NCI-H2081 treated with DMSO at 0.1 percent for 48 hours (cell line): ENCODE measurements at places on chromosomes 5 and 9.

- DNase-seq: no peak
Measured at GRCh38 chr5:134994560-134995156, 27.0 kb downstream of the CATSPER3 start.

- DNase-seq: no peak
Measured at GRCh38 chr9:12614488-12614887, 78.7 kb upstream of the TYRP1 start.

GRCh38 chr9:71634752-71635151 is 133.6 kb downstream of the CEMIP2 start:
- no peak for DNase-seq

- no peak for DNase-seq
Measured at GRCh38 chr5:79512471-79513307, 1.2 kb downstream of the HOMER1 start.

DNA sequence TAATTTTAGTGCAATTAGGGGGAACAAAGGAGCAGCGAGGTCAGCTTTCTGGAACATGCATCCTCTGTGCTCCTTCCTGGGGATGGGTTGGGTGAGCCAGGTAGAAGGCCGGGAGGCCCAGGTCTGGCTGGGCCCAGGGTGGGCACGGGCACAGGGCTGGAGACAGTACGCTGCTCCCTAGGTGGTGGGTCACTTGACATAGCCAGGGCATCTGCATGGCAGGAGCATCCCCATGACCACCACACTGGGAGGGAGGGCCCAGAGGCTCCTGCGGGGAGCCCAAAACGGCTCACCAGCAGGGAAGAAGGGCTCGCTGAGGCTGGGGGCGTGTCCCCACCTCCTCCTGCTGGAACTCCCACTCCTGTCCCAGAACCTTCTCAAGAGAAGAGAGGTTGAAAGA is 216.8 kb downstream of the NXNL2 start:
- no peak for DNase-seq

- DNase-seq: no peak
Measured at GRCh38 chr9:69157751-69158466, 16.2 kb upstream of the TJP2 start.

DNA sequence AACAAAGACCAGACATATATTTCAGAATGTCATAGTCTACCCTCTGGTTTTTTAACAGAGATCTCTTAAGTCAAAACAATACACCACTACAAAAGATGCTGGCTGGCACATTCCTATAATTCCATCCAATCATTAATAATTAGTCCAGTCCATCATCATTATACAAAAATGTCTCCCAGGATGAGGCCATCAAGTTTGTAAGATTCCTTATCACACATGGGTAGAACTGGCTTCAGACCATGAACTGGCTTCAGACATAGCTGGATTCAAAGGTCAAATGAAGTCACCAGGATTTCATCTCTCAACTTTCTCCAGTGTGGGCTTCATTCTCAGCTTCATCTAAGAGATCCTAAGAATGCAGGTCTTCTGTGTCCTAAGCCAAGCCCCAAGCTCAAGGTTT is 147.1 kb downstream of the ENC1 start:
- DNase-seq: no peak

- no peak for DNase-seq
Measured at GRCh38 chr5:9059920-9060691, 485.8 kb downstream of the SEMA5A start.

GRCh38 chr5:116452774-116453368 is 121.8 kb downstream of the SEMA6A start:
- DNase-seq: no peak

- no peak for DNase-seq
Measured at GRCh38 chr9:93673021-93673838, 96.8 kb downstream of the PHF2 start.

- DNase-seq: no peak
Measured at GRCh38 chr5:169749295-169749694, 112.2 kb downstream of the DOCK2 start.

- DNase-seq: no peak
Measured at GRCh38 chr9:80020530-80020929, 448.8 kb downstream of the TLE4 start.

DNA sequence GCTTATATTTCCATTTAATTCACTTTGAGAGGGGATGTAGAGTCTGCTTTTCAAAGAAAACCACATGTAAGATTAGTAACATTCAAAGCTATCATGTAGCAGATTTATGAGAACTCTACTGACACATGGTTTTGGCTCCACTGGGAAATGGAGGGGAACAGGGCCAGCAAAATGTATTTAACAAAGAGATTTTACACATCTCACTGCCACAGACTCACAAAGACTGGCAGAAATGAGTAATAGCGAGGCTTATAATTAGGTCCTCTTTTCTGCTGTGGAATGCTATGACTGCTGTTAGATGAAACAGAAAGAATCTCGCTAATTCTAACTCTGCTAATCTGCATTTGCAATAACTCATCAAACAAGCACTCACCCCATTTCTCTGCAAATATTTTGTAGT is 4.5 kb downstream of the DAP start:
- DNase-seq: no peak

- no peak for DNase-seq
Measured at GRCh38 chr9:110898358-110898757, 139.9 kb downstream of the LPAR1 start.

- no peak for DNase-seq
Measured at GRCh38 chr5:179164331-179165311, 104.4 kb downstream of the ZNF354C start.

DNA sequence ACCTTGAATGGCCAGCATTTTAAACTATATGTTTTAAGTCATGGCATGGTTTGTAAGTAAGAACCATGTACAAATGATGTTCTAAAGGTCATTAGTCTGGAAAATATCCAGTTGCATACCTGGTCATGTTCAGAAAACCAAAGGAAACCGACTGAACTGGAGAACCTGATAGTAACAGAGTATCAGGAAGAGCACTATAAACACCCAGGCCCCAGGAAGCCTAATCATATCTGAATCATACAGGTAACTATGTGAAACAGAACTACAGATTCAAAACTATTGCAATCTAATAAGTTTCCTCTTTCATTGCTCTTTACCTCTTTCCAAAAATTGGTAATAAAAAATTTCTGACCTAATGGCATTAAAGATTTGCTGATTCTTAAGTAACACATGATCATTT is 500.3 kb downstream of the ARHGEF28 start:
- DNase-seq: no peak
